ENCODE measurements at places on chromosomes 7 and 10. TPM values are rescaled to one million over a fixed set of nuclear protein-coding genes. Genes with fewer than 3 reads are reported as not detected.

Gene ABCB1
- 4.3 TPM for total RNA-seq

DNA sequence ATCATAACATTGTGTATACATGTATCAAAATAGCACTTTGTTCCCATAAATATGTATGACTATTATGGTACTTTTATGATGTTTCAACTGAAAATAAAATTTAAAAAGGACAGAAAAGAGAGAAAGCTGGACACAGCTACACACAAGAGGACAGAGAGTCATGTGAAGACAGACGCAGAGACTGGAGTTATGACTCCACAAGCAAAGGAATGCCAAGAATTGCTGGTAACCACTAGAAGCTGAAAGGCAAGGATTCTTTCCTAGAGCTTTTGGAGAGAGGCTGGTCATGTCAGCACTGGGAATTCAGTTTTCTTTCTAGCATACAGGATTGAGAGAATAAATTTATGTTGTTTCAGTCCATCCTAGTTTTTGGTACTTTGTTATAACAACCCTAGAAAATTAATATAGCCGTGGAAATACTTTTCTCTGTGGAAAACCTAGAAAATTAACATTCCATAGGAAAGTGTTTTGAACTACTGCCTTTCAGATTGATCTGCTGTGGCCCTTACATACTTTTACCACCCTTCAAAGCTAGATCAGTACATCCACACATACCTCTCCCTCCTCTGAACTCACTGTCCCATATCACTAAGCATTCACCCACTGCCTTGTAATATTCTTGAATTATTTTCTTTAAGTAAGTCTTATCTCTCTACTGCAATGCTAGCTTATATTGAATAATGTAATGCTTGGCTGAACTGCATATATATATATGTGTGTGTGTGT, 575.3 kb downstream of the IPMK start:
- DNase-seq, result no peak

Gene POM121L12
- total RNA-seq, result not detected

Gene ENTPD1
- total RNA-seq, result 34.5 TPM

Gene WDFY4
- 44.4 TPM for total RNA-seq

Gene KLF14
- total RNA-seq, result not detected

GRCh38 chr10:56547163-56547562, 186.1 kb upstream of the ZWINT start:
- DNase-seq, result no peak

DNA sequence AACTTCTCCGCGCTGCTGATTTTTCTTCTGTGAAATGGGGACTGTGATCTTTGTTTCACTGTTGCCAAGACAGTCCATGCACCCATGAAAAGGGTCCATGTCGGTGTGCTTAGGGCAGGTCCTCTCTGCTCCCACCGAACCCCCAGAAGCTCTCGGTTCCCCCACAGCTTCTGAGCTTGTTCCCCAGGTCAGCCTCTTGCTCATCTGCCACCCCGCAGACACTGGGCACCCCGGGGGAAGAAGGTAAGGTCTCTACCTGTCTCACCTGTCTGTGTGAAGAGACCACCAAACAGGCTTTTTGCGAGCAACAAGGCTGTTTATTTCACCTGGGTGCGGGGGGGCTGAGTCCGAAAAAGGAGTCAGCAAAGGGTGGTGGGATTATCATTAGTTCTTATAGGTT, 66.2 kb upstream of the NANOS1 start:
- DNase-seq, result no peak

- no peak for DNase-seq
Measured at GRCh38 chr7:155166673-155167370, 96.7 kb downstream of the HTR5A start.

Gene PDSS1
- 6.4 TPM for total RNA-seq

DNA sequence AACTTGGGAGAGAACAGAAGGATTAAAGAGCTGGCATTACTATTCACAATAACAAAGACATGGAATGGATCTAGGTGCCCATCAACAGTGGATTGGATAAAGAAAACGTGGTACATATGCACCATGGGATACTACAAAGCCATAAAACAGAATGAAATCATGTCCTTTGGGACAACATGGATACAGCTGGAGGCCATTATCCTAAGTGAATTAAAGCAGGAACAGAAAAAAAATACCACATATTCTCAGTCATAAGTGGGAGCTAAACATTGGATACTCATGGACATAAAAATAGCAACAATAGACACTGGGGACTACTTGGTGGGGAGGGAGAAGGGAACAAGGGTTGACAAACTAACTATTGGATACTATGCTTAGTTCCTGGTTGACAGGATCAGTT, 133.2 kb upstream of the ITGB1 start:
- DNase-seq, result no peak

Gene LIPN
- total RNA-seq, result 1.6 TPM

DNA sequence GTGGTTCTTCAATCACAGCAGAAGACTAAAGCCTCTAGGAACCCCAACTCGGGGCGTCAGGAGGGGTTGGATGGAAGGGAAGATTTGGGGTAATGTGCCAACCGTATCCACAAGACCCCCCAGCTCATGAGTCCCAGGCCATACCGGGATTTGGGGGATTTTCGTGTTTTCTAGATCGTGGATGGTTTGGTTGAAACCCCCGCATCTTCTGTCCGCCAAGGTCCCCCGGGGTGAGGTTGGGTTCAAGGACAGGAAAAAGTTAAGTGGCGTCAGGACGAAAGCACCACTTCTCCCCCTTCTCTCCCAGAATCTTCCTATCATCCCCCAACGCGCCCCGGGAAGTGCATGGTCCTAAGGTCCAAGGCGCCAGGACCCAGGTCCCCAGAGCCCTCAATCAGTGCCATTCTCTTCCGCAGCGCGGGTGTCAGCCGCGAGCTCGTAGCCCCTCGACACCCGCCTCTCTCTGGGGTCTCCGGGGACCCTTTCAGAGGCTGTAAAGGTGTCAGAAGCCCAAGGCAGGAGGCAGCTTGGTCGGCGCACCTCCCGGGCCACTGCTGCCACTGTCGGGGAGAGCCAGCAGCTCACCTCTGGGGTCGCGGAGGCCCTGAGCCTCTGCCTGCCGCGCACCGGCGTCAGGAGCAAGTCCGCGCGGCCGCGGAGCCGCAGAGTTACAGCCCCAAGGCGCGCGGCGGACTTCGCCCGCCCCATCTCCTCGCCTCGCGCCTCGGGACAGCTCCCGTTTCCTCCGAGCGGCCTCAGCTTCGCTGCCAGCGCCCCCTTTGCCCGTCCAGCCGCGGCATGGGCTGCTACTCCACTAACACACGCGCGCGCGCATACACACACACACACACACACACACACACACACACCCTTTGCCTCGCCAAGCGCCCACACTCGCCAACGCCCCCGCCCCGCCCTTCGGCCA, 1.5 kb downstream of the MKX start:
- peak; percentile 48 for DNase-seq

Gene CELF2
- total RNA-seq, result 106 TPM

DNA sequence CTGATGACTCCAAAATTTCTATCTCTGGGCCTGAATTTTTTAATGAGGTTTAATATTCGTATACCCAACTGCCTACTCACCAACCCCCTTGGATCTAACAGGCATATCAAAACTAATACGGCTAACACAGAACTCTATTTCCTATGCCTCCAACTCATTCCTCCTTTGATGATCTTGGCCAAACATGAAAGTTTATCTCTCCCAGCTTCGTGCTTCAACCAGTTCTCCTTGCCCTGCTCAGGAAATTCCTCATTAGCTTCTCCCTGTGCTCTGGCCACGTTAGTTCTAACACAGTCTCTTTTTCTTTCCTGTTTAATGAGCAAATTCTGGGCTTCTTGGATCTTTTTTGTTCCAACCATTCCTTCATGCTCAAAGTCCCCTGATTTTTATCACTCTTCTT, 138.9 kb upstream of the PTN start:
- no peak for DNase-seq

Gene OR6V1
- total RNA-seq, result not detected

- no peak for DNase-seq
Measured at GRCh38 chr7:106129291-106129690, 17.2 kb upstream of the SYPL1 start.

DNA sequence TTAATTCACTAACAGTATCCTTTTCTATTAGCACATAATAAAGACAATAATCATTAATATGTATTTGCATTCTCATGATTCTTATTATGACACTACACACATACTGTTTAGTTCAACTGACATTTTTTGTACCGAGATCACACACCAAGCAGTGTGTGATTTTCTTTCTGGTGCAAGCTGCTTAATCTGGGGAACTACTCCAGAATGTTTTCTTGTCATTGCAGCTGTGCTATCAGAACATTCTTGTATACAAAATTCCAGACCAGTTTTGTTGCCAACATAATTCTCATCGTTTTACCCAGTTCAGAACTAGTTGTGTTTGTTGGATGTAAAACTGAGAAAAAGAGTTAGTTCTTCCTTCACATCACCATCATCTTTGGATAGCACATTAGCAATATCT, 37.4 kb downstream of the VKORC1L1 start:
- no peak for DNase-seq

DNA sequence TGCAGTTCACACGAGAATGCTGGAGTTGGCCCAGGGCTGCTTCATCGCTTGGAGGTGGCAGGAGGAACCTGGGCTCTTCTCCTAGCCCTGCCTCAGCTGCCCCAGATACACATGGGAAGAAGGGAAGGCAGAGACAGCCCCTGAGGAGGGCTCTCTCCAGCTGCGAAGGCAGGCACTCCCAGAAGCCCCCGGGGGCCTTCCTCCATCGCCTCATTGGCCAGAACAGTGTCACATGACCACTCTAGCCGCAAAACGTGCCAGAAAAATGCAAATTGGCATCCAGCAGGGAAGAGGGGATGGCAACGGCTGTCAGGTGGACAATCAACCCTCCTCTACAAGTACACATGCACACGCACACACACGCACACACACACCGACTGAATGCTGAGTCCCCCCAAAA, 217.8 kb upstream of the FRMD4A start:
- DNase-seq, result no peak

Gene CSGALNACT2
- 36.4 TPM for total RNA-seq

DNA sequence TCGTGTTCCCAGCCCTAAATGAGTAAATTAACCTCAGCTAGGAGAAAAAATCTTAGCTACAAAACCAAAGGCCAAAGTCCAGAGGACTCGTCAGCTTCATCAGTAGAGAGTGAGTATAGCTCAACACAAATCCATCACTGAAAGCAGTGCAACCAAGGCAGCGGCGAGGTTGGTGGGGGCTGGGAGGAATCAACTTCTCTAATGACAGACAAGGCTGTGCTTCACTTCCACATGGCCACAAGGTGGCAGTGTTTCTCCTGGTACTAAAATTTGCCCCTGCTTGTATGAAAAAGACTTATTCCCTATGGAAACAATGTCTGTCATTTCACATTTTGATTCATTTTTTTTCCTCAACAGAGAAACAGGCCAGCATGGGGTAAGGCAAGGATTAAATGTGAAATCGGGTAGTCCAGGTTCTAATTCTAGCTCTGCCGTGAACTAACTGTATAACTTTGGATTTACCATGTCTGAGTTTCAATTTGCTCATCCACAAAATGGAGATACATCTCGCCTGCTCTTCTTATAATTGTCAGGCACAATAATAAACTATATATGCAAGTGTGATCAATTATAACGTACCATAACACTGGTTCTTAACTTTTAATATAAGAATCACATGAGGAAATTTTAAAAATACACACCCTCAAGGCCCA, 39.3 kb downstream of the FAS start:
- peak; percentile 77 for DNase-seq

DNA sequence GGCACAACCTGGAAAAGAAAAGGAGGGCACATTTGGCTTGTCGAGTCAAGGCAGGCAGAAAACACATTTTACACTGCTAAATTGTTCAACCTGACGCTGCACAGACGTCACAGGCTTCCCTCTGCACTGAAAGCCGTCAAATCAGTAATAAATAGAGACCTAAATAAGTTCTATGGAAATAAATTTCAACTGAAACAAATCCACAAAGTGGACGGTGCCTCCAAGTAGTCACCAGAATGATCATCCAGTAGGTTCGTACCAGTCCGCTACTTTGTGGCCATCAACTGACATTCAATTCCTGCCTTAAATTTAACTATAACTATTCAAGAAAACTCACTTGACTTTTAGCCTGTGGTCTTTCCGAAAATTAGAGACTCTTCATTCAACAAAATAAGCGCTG, 49.0 kb downstream of the NPVF start:
- DNase-seq, result no peak

Gene CRYGN
- total RNA-seq, result not detected

Gene IFIT1B
- not detected for total RNA-seq

Gene MMD2
- not detected for total RNA-seq

DNA sequence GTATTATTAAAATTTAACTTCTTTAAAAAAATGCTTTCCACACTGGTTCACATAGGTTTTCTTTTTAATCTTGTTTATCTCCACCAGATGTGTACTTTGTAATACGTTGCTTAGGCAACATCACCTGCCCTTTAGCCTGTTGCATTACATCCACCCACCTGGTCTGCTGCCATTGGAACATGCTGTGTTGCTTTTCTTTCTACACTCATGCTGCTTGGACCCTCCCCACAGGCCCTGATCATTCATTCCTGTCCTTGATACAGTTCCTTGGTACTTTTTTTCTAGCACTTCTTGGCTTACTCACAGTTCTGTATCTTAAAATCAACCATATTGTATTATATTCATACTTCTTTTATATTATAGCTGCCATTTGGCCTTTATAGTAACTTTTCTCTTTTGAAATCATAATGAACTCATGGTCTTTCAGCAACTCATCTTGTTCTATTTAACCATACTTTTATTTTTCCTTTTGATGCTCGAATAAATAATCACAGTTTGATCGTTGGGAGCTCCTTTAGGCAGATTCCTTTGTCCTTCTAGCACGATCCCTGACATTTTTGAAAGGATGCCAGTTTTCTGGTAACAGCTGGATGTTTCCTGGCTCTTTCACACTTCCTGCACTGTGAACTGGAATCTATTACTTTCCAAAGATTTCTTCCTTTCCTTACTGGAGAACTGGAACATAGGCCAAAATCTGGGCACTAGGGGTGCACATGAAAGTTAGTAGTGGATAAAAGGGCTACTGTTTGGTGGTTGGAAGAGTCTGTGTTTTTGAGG, 125.1 kb downstream of the CDK14 start:
- DNase-seq, result no peak

GRCh38 chr7:10637991-10638390, 335.7 kb upstream of the PHF14 start:
- DNase-seq, result no peak

Gene AIFM2
- 9.7 TPM for total RNA-seq

DNA sequence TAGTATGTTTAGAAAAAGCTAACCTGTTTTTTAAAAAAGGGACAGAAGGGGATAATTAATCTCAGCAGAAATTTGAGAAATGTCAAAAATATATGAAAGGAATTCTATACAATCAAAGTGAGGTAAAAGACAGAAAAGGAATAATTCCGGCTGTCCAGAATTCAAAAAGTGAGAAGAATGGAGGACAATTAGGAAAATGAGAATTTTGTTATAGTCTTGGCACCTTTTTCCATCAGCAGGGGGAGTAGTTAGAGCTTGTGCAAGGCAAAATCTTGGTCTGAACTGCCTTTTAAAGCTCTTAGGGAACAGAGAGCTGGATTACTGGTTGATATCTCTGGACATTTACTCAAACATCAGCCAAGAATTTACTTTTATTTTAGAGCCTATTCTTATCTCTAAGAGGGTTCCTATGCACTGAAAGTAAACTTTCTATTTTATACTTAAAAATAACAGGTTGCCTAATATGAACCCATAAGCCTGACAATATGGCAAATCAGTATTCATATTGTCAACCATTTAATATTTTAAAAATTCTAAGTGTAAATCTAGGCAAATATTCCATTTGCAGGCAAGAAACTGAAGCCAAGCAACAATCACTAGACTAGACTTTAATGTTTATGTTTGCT, 185.6 kb downstream of the ANK3 start:
- DNase-seq, result no peak

Data from lower lobe of right lung (tissue), 2 donors.